Activated CD8-positive, alpha-beta T cell treated with anti-CD3 and anti-CD28 coated beads for 36 hours (primary cell): ENCODE measurements at places on chromosomes 1 and 21.

DNA sequence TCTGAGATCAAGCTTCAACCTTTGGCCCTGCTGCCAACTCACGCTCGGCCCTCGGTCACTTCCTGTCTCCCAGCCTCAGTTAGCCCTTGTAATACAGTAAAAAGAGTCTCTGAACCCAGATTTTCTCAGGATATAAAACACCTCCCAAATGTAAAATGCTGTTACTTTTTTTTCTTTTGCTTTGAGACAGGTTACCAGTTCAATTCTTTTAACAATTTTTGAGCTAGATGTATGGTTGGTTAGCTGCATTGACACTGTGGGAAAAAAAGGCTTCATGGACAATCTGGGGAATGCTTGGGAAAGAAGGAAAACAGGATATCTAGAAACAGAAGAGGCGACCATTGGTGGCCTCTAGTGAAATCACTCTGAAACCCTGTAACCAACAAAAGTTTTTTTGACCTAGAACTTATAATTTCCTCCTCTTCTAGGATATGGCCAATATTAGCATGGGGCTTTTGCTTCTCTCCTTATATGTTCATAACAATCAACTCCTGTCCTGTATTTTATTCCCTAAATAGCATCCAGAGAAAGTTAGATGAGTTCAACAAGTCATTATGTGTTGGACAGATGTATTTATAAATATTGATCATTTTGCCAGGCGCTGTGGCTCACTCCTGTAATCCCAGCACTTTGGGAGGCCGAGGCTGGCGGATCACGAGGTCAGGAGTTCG is 1.3 kb downstream of the CMPK1 start:
- no peak for DNase-seq

GRCh38 chr1:206419783-206420182 is 50.5 kb upstream of the IKBKE start:
- DNase-seq = no peak

DNA sequence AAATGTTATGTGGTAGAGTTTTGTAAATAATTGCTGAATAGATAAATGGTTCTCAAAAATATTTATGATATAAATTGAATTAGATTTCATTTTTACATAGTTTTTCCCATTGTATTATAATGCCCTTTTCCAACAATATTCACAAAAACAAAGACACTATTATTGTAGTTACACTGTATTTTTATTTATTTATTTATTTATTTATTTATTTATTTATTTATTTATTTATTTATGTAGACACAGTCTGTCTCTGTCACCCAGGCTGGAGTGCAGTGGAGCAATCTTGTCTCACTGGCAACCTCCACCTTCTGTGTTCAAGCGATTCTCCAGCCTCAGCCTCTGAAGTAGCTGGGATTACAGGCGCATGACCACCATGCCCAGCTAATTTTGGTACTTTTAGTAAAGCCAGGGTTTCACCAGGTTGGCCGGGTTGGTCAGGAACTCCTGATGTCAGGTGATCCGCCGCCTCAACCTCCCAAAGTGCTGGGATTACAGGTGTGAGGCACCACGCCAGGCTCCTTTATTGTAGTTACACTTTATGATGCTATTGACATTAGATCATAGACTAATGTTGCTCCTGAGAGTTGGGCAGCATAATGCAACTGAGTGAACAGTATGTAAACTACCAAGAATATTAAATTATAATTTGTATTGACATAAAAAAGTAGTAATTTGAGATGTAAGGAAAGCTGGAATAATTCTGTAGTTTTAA is 1430.0 kb upstream of the PRMT6 start:
- no peak for DNase-seq

- no peak for DNase-seq
These were observed 28.1 kb downstream of the DNASE2B start for GRCh38 chr1:84426376-84426775.

GRCh38 chr1:25658791-25659431 is 42.3 kb downstream of the MAN1C1 start:
- DNase-seq = peak; percentile 1

- no peak for DNase-seq
These were observed 15.5 kb upstream of the NMNAT2 start for GRCh38 chr1:183433703-183434102.

DNA sequence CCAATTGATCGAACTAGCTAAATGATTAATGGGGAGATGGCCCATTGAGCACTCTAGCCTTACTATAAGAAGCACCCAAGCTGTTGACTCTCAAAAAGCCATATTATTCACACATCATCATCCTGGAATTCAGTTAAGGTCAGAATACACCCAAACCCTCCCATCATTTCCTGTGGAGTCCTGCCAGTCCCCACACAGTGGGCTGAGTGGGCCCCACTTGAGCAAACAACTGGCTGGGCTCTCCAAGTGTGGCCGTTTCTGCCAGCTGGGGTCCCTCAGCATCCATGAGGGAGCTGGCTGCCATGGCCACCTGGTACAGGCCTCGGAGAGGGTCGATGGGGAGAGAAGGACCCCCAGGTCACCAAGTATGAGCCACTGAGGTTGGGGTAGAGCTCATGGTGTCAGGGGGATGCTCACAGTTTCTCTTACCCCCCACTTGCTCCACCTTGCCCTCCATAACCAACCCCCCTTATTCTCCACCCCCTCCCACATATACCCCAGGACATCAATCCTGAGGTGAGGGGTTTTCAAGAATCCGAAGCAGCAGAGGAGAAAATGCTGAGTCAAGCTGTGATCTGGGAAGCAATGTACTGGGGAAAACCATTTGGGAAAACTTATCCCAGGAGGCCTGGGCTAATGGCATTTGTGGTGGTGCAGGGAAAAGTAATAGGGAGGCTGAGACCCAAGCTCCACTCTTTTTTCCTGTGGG is 60.3 kb downstream of the UBE2T start:
- DNase-seq = no peak

GRCh38 chr1:197989058-197989457 is 71.9 kb downstream of the LHX9 start:
- no peak for DNase-seq

DNA sequence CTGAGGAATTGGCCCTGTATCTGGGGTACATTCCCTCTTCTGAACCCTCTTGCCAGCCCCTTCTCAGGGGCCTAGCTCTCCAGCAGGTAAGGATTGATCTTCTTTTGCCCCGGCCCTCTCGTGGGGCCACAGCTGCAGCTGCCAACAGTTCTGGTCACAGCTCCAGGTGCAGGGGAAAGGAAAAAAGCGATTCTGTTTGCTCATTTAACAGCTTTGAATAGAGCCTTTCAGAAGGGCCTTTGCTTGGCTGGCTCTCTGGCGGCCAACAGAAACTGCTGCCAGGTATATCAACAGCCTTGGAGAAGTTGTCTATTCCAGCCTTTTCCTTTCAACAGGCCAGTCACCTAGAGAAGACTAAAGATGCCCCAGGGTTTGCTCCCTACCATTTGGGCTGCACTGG is 16.1 kb upstream of the FMOD start:
- DNase-seq = no peak

DNA sequence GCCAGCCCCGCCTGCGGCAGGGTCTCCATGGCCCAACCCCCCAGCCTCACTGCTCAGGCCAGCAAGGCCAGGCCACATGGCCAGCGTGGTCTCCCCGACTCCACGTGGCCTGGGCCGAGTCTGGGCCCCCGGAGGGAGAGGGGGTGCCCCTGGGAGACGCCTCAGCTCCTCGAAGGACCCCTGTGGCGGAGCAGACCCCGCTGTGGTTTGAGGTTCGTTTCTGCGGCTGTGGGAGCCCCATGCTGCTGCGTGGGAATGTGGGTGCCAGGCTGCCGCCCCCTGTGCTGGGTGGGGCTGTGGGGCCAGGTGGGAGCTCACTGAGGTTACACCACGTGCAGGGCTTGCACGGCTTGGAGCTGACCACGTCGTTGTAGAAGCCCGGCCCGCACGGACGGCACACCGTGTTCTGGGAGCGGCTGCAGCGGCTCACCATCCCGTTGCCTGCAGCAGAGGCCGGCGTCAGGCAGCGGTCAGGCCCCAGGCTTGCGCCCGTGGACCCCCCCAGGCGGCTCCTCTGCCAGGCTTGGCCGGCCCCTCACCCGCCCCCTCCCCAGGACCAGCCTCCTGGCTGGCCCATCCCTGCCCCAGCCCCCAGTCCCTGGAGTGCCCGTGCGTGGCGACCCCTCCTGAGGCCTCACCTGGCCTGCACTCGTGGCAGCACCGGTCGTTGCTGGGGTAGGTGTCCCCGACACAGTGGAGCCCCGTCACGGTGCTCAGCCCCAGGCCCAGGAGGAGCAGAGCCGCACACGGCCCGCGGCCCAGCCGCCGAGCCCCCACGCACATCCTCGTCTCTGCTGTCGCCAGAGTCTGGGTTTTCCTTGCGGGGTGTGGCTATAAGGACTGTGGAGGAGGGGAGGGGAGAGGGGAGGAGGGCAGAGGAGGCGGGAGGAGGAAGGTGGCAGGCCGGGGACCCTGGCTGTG is at the start of gene TNFRSF4:
TNFRSF4 (minus strand) TSS at position 809 of the 921 bp plus-strand sequence; CDS start at position 783, 26 bp downstream.
- DNase-seq = peak; percentile 51

DNA sequence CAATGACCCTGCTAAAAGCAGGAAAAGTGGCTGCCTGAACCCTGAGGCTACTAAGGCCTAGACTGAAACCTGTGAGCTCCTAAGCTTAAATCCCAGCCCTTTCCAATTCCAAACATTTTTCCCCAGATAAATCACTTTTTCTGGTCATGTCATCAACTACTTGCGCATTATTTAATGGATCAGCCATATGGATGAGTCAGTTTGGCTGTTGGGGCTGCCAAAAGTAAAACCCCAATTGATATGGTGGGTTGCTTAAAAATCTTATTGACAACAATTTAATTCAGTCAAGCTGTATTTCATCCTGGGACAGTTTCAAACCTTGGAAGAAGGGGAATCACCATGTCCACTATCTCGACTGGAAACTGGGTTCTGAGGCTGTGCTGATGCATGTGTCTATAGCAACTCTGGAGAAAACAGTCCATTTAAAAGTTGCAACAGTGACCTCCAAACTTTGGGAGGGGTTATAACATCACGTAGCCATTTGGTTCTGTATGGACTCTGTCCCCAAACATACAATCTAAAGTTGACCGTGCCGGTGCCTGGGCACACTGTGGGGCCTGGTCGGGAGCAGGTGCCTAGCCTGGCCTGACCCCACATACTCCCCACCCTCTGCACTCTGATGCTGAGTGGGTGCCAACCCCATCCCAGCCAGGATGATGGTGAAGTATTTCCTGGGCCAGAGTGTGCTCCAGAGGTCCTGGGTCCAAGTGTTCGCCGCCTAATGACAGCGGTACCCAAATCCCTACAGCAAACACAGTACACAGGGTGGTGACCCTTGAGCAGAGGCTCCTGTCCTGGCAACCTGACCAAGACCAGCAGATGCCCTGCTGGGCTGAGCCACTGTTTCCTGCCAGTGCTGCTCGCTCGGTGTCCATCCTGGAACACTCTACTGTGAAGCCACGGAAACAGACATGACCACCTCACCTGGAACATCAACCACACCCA is 46.5 kb upstream of the LRRC52 start:
- DNase-seq = no peak

DNA sequence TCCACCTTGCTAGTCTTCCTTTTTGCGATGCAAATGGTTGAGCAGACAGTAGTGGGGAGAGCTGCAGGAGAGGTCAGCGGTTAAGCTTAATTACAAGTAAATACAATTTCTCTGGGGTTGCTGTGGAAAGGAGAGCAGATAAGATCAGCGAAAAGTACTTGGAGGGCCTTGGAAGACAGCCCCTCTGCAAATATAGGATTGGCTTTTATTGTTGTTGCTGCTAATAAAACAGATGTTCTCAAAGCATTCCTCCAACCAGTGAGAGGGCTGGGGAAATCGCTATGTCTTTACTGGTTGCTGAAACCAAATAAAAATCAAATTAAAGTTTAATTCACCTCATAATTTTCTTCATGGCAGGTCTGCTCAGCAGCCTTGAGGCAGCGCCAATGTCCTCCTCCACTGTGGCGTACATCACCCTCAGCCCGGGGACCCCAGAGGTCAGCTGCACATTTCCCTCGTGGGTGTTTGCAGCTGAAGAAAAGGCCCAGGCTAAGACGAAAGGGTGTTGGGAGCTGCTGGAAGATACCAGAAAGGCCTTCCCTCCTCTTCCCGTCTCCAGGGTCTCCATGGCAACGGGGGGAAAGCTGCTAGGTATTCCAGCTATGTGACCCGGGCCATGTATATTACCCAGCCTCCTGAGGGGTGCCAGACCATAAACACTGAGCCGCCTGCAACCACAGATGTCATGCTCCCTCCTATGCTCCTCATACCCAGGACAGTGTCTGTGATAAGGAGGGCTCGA is 54.6 kb upstream of the POU2F1 start:
- DNase-seq = no peak

GRCh38 chr21:41731081-41731480 is 35.8 kb downstream of the RIPK4 start:
- DNase-seq = no peak

DNA sequence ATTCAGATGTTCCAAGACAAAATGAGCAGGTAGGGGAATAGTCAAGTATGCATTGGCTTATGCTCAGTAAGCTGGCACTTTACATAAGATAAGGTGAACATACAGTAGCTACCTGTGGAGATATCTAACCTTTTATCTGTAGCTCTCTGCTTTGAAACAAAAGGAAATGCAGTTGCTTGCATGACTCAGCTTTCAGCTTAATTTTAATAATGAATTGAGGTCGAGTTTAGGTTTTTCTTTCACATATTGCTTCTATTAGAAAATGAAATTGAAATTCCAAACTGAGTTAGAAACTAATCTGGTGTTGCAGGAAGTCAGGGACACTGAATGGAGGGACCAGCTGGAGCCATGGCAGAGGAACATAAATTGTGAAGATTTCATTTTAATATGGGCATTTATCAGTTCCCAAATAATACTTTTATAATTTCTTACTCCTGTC is 8.3 kb downstream of the FRRS1 start:
- no peak for DNase-seq

- DNase-seq = peak; percentile 11
These were observed 9.1 kb downstream of the CDKN2C start for GRCh38 chr1:50978852-50979781.

DNA sequence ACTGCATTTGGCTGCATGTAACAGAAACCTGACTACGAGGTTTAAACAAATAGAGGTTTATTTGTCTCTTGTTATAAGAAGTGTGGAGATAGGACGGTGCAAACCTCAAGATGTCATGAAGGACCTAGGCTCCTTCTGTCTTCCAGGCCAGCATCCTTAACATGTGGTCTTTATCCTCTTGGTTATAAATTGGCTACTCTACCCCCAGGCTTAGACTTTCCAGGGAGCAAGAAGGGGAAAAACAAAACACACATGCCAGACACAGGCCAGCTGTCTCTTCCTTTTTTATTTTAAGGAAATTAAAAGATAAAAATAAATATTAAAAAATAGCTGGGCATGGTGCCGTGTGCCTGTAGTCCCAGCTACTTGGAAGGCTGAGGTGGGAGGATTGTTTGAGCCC is 51.3 kb upstream of the PRELP start:
- DNase-seq = no peak

- no peak for DNase-seq
These were observed 9.5 kb downstream of the SIM2 start for GRCh38 chr21:36708286-36709029.

- no peak for DNase-seq
These were observed 86.9 kb upstream of the SPAG17 start for GRCh38 chr1:118271883-118272282.

DNA sequence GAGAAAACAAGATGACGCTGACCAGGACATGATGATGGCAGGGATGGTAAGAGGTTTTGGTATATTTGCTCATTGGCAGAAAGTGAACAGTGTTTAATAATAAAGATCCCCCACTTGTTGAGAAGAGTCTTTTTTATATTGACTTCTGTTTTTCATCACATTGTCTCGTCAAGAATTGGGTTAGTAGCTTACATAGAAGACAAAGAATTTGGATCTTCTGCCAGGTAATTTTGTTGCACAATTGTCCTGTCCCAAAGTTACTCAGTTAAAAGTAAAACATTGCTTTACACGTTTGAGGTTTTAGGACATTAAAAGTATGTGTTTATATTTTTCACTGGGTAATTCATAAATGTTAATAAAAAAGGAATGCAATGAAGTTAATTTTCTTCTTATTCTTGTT is 48.3 kb upstream of the LAMC2 start:
- DNase-seq = no peak
